WTC11 (cell line): ENCODE measurements at places on chromosomes 3 and 15. TPM values are rescaled to one million over a fixed set of nuclear protein-coding genes. Genes with fewer than 3 reads are reported as not detected.

The SLC24A5 gene
- total RNA-seq: not detected in 3 replicates

The DMXL2 gene
- total RNA-seq: 10.3 to 13.2 TPM (median 10.4 TPM) in 3 replicates

- peak overlapping the region; percentile 86 for H3K27ac ChIP-seq
- peaks cover 10% of the 10 kb centered on the region for H3K27me3 ChIP-seq
- H3K36me3 ChIP-seq: peaks cover 4% of the 10 kb centered on the region; the same call in 1 of the 2 replicates
- H3K4me3 ChIP-seq: peak overlapping the region; percentile 93
- DNase-seq: no peak
Observed at GRCh38 chr15:81000144-81000623, 539 bp upstream of the TLNRD1 start.

The FAM162A gene
- 83.9 to 141 TPM (median 128 TPM) in 3 replicates for total RNA-seq

DNA sequence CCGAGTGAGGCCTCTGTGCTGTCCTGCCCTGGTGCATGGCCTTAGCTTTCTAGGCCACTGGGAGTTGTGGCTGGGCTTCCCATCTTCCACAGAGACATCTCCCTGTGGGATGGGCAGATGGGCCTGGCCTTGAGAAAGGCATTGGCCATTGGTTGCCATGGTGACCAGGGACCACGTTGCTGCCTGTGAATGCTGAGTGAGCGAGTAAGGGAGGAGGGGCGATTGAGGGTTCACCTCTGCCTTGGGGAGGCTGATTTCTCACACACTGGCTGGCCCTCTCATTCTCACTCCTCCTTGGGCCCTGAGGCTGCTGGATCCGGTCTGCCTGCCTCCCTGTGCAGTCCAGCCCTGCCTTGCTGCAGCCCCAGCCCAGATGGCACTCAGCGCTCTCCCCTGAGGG is 26.4 kb upstream of the DOCK3 start:
- peak; percentile 55 for DNase-seq
- H3K36me3 ChIP-seq: peaks cover 4% of the 10 kb centered on the region; the same call in 1 of the 2 replicates
- 0 out of 2 replicates have a peak overlapping the region, but pooled peaks have one; percentile 23 for H3K27ac ChIP-seq
- no peak overlapping the region for H3K4me3 ChIP-seq

DNA sequence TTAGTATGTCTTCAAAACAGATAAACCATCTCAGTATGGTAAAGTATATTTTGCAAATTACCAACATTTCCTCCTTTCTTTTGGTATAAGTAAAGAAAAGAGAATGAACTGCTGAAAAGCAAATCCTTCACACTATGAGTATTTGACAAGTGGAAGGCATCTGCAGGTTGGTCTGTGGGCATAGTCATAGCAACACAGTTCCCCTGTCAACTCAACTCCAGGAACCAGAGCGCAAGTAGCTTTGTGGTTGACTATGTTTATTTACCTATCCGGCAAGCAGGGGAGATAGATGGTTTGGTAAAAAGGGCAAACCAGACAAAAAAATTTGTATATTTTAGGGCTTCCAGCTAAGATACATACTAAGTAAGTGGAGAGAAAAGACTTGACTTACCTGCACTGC is 88.3 kb upstream of the PPIB start:
- no peaks in the 10 kb centered on the region for H3K27me3 ChIP-seq
- no peaks in the 10 kb centered on the region for H3K36me3 ChIP-seq
- H3K27ac ChIP-seq: peak overlapping the region; percentile 35; the same call in 1 of the 2 replicates
- no peak for DNase-seq
- H3K4me3 ChIP-seq: no peak overlapping the region
- H3K4me1 ChIP-seq: peaks cover 29% of the 10 kb centered on the region

The PPIP5K1 gene
- 34.4 to 41.7 TPM (median 41.3 TPM) in 3 replicates for total RNA-seq

- H3K36me3 ChIP-seq: no peaks in the 10 kb centered on the region
- no peaks in the 10 kb centered on the region for H3K27me3 ChIP-seq
- DNase-seq: no peak
- H3K4me1 ChIP-seq: no peaks in the 10 kb centered on the region
- no peak overlapping the region for H3K27ac ChIP-seq
Observed at GRCh38 chr3:103873897-103874545, 1439.2 kb downstream of the ZPLD1 start.

DNA sequence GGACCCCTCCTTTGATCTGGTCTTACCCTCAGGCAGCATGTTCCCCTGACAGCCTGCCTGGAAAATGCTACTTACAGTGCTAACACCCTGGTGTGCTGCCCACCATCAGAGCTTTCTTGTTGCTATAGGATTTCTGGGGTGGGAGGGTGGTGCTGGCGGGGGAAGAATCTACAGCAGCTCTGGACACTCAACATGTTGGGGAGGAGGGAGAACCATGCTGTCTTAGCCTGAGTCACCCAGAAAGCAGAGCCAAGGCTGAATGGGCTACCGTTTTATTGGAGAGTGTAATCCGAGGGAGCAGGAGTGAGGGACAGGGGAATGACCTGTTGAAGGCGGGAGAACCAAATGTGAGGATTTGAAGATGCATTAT is 45.6 kb downstream of the MFSD1 start:
- no peaks in the 10 kb centered on the region for H3K4me1 ChIP-seq
- H3K27ac ChIP-seq: no peak overlapping the region
- no peaks in the 10 kb centered on the region for H3K27me3 ChIP-seq
- no peak overlapping the region for H3K4me3 ChIP-seq
- no peak for DNase-seq
- no peaks in the 10 kb centered on the region for H3K36me3 ChIP-seq

- H3K27ac ChIP-seq: no peak overlapping the region
- no peaks in the 10 kb centered on the region for H3K36me3 ChIP-seq
- peaks cover 42% of the 10 kb centered on the region for H3K4me1 ChIP-seq
- peaks cover 34% of the 10 kb centered on the region for H3K27me3 ChIP-seq
- H3K4me3 ChIP-seq: no peak overlapping the region
Observed at GRCh38 chr3:157064402-157064801, 95.5 kb downstream of the CCNL1 start.

- H3K27ac ChIP-seq: no peak overlapping the region
- peaks cover 6% of the 10 kb centered on the region; the same call in 1 of the 2 replicates for H3K4me1 ChIP-seq
Observed at GRCh38 chr3:184466413-184466960, 86.6 kb downstream of the CHRD start.

DNA sequence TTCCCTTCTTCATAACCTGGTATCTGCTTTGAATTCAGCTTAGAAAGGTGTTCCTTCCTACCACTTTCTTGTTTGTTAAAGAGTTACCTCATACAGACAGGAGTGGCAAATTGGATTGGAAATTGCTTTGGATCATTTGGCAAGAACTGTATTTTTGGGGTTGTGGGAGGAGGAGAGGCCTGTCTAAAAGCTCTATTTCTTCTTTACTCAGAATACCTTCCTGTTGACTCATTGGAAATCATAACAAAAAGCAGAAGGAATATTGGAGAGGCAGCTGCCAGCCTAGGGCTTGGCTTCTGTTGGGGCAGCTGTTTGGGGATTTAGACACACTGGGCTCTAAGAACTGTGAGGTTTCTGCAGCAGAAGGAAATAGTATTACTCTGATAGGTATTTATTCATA is 14.2 kb downstream of the IQGAP1 start:
- no peaks in the 10 kb centered on the region for H3K36me3 ChIP-seq
- peak overlapping the region; percentile 95 for H3K27ac ChIP-seq
- H3K4me3 ChIP-seq: no peak overlapping the region

GRCh38 chr3:188956839-188957489 is 214.8 kb upstream of the TPRG1 start:
- DNase-seq: no peak
- H3K4me3 ChIP-seq: no peak overlapping the region
- peaks cover 11% of the 10 kb centered on the region for H3K4me1 ChIP-seq
- H3K36me3 ChIP-seq: no peaks in the 10 kb centered on the region
- no peak overlapping the region for H3K27ac ChIP-seq
- H3K27me3 ChIP-seq: no peaks in the 10 kb centered on the region

DNA sequence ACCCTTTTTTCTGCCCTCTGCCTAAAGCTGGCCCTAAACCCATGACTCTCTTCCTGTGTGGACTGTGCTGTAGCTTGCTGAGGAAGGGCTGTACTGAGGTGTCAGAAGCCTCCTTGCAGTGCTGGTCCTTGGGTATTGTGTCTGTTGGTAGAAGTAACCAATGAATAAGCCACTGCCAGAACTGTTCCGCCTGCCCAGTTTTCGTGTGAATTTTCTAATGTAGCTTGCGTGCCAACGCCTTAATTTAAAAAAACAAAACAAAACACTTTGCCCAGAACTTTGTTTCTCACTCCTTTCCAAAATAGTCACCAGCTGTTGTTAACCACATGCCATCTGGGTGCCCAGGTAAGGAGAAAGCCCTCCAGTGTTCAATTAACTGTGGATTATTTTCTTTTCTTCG is 101.9 kb downstream of the KLHL25 start:
- no peaks in the 10 kb centered on the region for H3K27me3 ChIP-seq
- H3K36me3 ChIP-seq: peaks cover 10% of the 10 kb centered on the region
- H3K4me3 ChIP-seq: no peak overlapping the region
- no peak for DNase-seq
- H3K27ac ChIP-seq: no peak overlapping the region
- peaks cover 24% of the 10 kb centered on the region for H3K4me1 ChIP-seq

DNA sequence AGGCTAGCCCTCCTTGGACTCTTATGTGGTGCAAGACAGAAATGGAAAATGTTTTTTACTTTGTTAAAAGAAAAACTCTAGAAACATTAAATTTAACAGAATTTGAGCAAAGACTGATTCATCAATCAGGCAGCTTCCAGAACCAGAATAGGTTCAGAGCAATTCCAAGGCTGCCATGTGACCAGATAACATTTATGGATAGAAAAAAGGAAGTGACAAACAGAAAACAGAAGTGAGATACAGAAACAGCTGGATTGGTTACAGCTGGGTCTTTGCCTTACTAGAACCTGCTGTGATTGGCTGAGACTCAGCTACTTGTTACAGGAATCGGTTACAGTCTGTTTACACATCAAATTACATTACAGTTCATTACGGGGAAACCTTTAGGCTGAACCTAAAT is 22.5 kb upstream of the OTOL1 start:
- no peak overlapping the region for H3K27ac ChIP-seq
- H3K36me3 ChIP-seq: no peaks in the 10 kb centered on the region
- peaks cover 12% of the 10 kb centered on the region for H3K4me1 ChIP-seq
- DNase-seq: no peak
